ENCODE measurements at places on chromosomes 12 and 14. TPM values are rescaled to one million over a fixed set of nuclear protein-coding genes. Genes with fewer than 3 reads are reported as not detected.

Gene RECQL
- total RNA-seq, result 27.5 TPM

Gene TCTN2
- total RNA-seq, result 29.5 TPM

Gene KDM2B
- total RNA-seq, result 65.6 TPM

Gene GPX2
- total RNA-seq, result not detected

Gene RILPL1
- total RNA-seq, result 4.2 TPM

Gene DBX2
- 2.2 TPM for total RNA-seq

Gene TMPO
- 105 TPM for total RNA-seq

Gene KRT3
- not detected for total RNA-seq

Gene AQP2
- not detected for total RNA-seq

Gene KRT82
- total RNA-seq, result not detected

Gene RDH5
- total RNA-seq, result 3.0 TPM

Gene NRIP2
- total RNA-seq, result 0.25 TPM

Gene SYCP3
- total RNA-seq, result 0.49 TPM

Gene DNAJC22
- total RNA-seq, result under 0.01 TPM

Gene PMEL
- 0.49 TPM for total RNA-seq

Gene PLCZ1
- total RNA-seq, result 0.25 TPM

Gene ACOT6
- not detected for total RNA-seq

Gene PPHLN1
- total RNA-seq, result 56.1 TPM

Gene KLRG1
- 7.9 TPM for total RNA-seq

Gene TAS2R31
- 11.1 TPM for total RNA-seq

Gene RNASE1
- total RNA-seq, result 8.9 TPM

Gene RND1
- 27.5 TPM for total RNA-seq

Gene CD63
- total RNA-seq, result 115 TPM

Gene NTN4
- 51.1 TPM for total RNA-seq

Gene SCNN1A
- total RNA-seq, result not detected

Gene OTX2
- 0.25 TPM for total RNA-seq

Gene TMEM132C
- 3.9 TPM for total RNA-seq

Gene TRAF3
- 11.1 TPM for total RNA-seq

Gene BEGAIN
- 13.8 TPM for total RNA-seq

Gene DCD
- total RNA-seq, result not detected

Gene SAMD15
- 5.2 TPM for total RNA-seq

Gene ISM2
- total RNA-seq, result 0.49 TPM

Gene SALL2
- total RNA-seq, result 26.3 TPM

Gene GOLGA5
- 23.1 TPM for total RNA-seq

Gene KRT2
- total RNA-seq, result not detected

Gene KIF26A
- 9.1 TPM for total RNA-seq

Gene RAD51AP1
- total RNA-seq, result 3.2 TPM

Gene IAPP
- total RNA-seq, result under 0.01 TPM

Gene DAO
- not detected for total RNA-seq

Gene AQP6
- total RNA-seq, result 0.25 TPM

Gene HELB
- 3.9 TPM for total RNA-seq

Gene GPR68
- 2.2 TPM for total RNA-seq

Gene TMEM52B
- total RNA-seq, result 0.25 TPM

Gene PRB2
- total RNA-seq, result 1.7 TPM

Gene TMCC3
- total RNA-seq, result 11.8 TPM

Gene GLS2
- total RNA-seq, result 4.2 TPM

All from temporal lobe (tissue), 4 donors.